Right atrium auricular region (tissue), 2 donors: ENCODE measurements at places on chromosomes 1 and 21.

DNA sequence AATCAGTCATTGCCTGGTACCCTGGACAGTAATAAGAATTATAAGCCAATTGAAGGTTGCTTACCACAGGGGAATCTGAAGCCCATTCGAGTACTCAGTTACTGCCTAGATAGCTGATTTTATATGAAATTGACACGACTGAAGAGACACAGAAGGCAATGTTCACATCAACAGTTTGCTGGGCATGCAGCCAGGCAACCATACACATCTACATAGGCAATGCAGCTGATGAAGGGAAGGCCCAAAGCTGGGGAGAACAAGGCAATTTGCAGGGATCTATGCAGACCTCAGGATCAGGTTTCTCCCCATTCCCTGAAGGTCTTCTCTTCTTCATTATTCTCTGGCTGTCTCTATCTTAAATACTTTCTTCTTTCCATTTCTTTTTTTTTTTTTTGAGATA lies 448.7 kb downstream of the PTBP2 start:
- no peak for DNase-seq

- DNase-seq: no peak
Observed at GRCh38 chr1:9927259-9927658, 15.9 kb downstream of the LZIC start.

- DNase-seq: no peak
Observed at GRCh38 chr1:219085082-219085481, 88.6 kb upstream of the LYPLAL1 start.

DNA sequence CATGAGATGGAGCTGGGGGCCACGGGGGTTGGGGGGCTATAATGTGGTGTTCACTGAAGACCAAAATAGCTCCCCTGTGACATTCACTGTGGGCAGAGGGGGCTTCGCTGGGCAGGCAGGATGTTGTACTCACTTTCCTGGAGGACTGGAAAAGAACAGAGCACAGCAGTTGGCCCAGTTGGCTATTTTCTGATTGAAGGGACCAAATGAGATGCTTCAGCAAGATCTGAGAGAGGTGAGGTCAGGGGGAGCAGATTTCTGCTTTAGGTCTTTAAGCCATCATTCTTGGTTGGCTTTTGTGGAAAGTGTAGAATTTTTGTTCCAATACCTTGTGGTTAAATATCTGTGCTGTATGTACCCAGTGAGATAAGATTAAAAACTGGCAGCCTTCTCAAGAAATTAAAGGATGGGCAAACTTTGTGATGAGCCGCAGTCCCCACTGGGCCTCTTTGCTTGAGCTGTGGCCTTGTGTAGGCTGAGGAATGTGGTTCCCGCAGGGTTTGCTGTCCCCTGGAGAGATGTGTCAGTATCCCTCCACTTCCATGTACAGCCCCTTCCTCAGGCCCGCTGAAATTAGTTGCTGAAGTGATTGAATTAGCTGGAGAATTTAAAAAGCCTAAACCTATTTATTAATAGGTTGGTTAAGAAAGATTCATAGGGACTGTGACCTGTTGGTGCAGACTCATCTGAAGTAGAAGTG lies 80.7 kb downstream of the ATP5PO start:
- no peak for DNase-seq

DNA sequence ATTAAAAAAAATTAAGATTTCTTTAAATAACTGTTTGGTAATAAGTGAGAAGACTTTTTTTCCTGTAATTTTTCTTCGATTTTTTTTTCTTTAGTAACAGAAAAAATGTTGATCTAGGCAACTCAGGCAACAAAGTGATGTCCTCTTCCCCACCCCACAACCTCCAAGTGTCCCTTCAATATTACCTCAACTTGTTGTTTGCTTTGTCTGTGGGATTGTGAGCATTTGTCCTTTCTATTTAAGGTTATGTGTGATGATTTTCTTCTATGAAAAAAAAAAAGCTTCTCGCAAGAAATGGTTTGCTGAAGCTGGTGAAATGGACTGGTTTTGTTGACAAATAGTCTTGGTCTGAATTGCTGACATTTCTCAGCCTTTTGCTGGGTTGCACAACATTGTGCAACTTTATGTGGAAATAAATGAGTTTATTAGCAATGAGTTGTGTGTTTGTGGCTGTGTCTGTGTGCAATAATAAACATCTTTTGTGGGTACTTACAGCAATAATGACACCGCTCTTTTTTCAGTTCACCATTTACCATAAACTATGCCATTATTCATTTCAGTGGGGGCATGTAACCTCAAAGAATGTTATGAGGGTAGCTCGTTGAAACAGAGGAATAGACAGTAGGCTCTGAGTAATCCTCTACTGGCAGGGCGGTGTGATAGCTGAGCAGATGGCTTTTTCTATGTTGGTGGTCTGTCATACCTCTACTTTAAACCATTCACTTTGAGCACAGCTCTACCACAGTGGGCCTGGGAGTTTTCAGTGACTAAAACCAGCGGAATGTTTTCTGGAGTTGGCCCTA lies 218.4 kb downstream of the HLX start:
- no peak for DNase-seq

- DNase-seq: no peak
Observed at GRCh38 chr21:44766014-44766817, 35.4 kb downstream of the UBE2G2 start.

GRCh38 chr1:34975338-34975737 lies 9.8 kb downstream of the TMEM35B start:
- no peak for DNase-seq
